Renal cortex interstitium (tissue), 15 donors: ENCODE measurements at places on chromosomes 13 and 19. TPM values are rescaled to one million over a fixed set of nuclear protein-coding genes. Genes with fewer than 3 reads are reported as not detected.

DNA sequence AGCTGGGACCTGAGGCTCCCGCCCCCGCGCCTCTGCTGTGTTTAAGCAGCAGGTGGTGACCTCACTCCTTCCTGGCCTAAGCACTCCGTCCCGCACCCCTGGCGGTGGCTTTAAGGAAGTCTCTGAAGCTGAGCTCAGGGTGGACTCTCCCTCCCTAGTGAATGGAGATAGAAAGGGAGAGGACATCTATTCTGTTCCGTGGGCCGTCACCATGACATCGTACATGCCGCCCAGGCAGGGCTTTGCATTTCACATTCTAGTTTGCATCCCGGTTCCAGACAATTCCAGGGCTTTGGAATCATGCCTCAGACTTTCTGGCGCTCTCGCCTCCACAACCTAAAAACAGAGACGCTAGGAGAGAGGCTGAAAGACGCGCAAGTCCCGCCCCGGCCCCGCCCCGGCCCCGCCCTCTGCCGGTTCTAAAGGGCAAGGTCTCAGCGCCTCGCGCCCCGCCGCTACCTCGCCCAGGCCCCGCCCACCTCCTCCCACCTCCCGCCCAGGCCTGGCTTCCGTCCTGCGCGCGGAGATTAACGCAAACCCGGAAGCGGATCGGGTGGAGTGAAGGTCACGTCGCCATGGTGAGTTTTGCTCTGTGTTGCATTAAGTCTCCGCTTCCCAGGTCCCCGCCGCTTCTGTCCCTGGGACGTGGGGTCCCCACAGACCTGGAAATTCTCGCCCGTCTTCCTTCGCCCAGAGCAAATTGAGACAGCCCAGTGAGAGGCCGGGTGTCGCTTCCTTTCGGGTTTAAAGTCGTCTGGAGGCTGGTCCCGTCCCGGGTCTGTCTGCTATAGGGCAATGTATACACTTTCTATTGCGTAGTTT lies at the start of gene ZNF808:
Gene ZNF808 (plus strand): TSS at position 535 of the 822 bp plus-strand sequence. CDS start 15,617 bp downstream, outside the sequence.
- DNase-seq = peak; percentile 71

DNA sequence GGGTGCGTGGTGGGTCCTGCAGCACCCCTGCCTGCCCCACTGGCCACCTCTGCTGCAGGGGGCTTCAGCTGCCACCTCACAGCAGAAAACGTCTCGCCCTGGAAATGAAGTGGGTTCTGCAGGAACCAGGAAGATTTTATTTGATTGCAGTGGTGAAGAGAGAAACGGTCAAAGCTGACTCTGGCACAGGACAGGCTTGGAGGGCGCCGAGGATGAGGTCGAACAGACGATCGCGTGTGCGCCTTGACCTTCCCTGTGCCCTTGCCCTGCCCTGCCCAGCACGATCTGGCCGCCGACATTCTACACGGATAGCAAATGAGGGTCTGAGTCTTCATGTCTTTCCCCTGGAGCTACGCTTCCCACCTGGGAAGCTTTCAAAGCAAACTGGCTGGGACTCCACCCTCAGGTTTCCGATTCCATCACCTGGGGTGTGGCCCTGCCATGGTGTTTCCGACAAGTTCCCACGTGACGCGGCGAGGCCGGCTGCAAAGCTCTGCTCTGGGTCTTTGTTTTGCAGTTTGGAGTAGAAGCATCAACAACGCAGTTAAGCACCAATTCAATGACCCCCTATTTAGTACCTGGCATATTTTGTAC lies 50.3 kb upstream of the TUBGCP3 start:
- no peak for DNase-seq

Gene KLF5
- polyA plus RNA-seq = 25.7 TPM

DNA sequence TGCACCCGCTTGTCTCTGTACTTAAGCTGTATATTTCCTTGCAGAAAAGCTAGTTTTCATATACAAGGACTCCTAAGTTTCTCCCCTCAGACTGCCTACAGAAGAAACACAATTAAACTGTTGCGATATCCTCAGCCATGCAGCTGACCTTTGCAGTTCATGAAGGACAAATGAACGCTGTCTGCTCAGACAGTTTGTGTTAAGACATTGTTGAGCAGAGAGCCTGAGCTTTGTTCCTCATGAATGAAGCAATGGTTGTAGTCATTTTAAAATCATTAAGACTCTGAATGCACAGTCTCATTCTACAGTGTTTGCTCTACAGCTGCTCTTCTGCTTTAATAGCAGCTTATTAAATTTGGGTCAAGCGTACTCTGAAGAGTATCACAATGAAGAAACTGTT lies 23.2 kb upstream of the MAB21L1 start:
- no peak for DNase-seq

- DNase-seq = no peak
Observed at GRCh38 chr13:99827011-99827772, 144.4 kb downstream of the ZIC5 start.

DNA sequence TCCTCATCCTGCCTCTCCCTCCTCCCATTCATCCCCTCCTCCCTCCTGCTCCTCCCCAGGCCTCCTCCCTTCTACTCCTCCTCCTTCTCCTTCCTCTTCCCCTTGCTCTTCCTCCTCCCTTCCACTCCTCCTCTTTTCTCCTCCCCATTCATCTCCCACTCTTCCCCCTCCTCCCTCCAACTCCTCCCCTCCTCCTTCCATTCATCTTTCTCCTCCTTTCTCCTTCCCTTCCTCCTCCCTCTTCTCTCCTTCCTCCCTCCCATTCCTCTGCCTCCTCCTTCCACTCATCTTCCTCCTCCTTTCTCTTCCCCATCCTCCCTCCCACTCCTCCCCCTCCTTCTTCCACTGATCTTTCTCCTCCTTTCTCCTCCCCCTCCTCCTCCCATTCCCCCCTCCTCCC lies 27.9 kb downstream of the NCAN start:
- DNase-seq = no peak
